ENCODE measurements at places on chromosomes 12 and 14. TPM values are rescaled to one million over a fixed set of nuclear protein-coding genes. Genes with fewer than 3 reads are reported as not detected.

Gene OASL
- 7.1 TPM for total RNA-seq

- no peak for DNase-seq
Measured at GRCh38 chr12:109255377-109255776, 53.7 kb downstream of the FOXN4 start.

- DNase-seq = no peak
Measured at GRCh38 chr12:101782273-101782731, 43.0 kb upstream of the SYCP3 start.

GRCh38 chr12:80415466-80415865 lies 28.6 kb upstream of the PTPRQ start:
- DNase-seq = no peak

DNA sequence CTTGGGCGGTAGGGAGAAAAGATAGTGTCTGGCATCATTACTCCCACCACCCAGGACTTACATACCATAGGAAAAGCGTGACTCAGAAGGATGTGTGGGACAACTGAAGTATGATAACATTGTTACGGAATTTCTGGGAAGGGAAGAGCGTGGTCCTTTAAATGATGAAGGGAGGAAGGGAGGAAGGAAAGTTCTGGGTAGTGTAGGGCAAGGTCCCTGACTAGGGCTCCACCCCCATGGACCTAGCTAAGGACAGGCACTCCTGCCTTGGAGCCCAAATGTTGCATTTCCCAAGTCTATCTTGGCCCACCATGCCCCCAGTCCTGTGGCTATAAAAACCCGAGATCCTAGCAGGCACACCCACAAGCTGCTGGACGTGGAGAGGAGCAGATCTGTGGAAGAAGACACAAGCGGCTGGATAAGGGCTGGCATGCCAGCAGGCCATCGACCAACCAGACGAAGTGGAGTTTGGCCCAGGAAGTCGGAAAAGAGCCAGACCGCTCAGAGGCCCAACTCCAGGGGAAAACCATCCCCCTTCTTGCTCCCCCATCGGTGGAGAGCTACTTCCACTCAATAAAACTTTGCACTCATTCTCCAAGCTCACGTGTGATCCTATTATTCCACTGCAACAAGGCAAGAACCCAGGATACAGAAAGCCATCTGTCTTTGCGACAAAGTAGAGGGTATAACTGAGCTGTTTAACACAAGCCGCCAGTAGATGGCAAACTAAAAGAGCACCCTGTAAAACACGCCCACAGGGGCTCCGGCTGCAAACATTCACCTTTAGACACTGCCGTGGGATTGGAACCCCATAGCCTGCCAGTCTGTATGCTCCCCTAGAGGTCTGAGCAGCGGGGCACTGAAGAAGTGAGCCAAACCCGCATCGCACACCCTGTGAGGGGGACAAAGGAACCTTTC lies 23.0 kb upstream of the RAB21 start:
- DNase-seq = no peak

- DNase-seq = no peak
Measured at GRCh38 chr14:59018978-59019377, 169.5 kb upstream of the DAAM1 start.

Gene GDF3
- not detected for total RNA-seq

Gene IPO8
- 65.5 TPM for total RNA-seq

Gene GON7
- total RNA-seq = 21.3 TPM

Gene ABCC9
- 5.9 TPM for total RNA-seq

Gene CCDC177
- not detected for total RNA-seq

GRCh38 chr14:70097576-70098249 lies 91.0 kb downstream of the SLC8A3 start:
- no peak for DNase-seq

DNA sequence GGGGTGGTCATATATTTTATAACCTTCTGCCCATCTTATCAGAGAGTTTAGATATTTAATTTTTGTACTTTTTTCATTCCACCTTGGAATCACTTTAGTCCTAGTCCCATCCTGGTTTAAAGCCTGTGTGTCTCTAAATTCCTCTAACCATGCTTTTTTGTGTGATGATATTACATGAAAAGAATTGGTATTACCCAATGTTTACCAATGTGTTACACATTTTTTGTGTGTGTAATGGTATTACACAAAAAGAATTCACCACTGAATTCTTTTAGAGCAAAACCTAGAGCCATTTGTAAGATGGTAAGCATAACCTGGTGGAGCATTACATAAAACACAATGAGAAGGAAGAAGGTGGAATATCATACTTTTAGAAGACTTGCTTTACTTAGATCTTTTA lies 77.5 kb downstream of the FAR2 start:
- no peak for DNase-seq

DNA sequence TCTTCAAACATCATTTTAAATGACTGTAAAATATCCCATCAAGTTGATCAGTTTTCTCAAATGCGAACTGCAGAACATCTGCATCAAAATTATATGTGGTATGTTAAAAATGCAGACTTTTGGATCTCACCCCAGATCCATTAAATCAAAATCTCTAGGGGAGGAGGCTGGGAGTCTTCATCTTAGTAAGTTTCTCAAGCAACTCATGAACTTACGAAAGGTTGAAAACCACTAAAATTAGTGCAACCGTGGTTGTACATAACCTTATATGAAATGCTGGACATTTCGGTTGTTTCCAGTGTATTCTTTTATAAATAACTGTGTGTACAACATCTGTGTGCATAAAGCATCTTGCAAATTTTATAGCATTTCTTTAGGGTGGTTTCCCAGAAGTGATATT lies 39.2 kb downstream of the ZFP36L1 start:
- no peak for DNase-seq

DNA sequence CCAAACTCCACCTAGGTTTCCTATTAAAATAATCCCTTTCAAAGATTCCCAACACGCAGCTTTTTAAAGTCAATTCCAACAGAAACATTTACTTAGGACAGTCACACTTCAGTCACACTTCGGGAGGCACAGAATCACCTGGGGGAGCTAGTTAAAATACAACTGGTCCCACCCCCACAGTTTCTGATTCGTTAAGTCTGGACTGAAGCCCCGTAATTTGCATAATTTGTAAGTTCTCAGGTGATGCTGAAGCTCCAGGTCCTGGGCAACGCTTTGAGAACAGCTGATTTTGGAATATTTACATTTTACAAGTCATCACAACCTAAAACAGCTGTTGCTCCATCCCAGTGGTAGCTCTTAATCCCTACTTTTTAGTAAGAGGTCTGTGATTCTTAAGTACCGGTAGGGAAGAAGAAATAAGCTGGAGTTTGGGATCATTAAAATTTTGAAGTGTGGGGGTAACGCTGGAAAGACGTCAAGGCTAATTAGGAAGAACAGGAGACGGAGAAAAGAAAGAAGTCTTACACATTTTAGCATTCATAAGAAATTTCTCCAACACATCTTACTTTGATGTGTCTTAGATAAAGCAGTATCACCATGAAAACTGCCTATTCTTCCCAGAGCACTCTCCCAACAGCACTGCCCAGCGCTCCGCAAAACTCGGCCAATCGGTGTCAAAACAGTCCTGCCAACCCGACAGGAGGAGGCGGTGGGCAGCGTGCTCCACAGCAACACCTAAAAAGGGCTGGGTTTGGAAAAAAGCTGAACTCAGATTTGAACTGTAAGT lies 1.1 kb downstream of the IPO8 start:
- peak; percentile 37 for DNase-seq

DNA sequence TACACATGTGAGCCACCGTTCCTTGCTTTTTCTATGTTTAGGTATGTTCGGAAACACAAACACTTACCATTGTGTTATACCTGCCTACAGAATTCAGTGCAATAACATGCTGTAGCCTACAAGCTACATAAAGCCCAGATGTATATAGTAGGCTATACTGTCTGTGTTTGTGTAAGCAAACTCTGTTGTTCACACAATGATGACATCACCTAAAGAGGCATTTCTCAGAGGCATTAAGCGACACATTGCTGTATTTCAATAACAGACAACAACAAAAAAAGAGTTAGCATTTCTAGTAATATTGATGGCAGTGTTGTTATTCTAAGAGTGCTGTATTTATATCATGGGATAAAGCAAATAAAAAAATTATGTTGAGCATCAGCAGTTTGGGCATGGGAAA lies 70.2 kb downstream of the MED13L start:
- no peak for DNase-seq

Gene TRHDE
- total RNA-seq = 5.7 TPM

DNA sequence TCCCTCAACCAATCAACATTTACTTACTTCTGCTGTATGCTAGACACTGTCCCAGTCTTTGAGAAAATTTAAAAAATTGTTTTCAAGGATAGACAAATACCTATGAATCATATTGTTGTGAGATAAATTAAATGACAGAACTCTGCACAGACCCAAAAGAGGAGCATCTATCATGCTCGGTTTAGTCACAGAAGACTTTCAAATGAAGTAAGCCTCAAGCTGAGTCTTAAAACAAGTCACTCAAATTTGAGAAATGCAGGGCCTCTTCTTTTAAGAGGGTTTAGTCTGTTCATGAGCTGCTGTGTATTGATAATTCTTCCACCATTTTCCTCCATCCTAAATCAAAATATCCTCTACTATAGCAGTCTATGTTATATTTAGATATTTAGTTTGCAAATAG lies 24.4 kb upstream of the COCH start:
- no peak for DNase-seq

DNA sequence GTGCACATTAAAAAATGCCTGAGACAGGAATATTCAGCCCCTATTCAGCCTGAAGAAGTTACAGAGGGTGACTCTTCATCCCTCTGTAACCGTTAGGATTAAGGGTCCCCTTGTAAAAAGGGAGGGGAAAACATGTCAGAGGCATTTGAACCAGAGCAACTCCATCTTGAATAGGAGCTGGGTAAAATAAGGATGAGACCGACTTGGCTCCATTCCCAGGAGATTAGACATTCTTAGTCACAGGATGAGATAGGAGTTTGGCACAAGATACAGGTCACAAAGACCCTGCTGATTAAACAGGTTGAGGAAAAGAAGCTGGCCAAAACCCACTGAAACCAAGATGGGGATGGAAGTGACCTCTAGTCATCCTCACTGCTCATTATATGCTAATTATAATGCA lies 19.9 kb upstream of the MDM1 start:
- DNase-seq = no peak

Gene TCP11L2
- 46.5 TPM for total RNA-seq

DNA sequence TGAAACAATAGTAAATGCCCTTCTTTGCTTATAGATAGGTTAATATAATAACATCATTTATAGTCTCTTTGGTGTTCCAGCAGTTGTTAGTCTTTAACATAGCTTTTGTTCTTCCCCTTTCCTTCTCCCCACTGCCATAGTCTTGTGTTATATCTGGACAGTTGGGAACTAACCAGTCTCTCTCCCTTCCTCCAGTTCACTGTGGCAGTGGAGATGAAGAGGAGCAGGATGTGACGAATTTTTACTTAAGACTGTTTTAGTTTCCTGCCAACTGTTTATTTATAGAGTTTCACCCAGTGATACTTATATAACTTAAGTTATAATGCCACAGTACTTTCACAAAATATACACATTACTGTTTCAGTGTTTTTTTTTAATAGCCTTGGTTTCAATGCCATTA lies 277.4 kb downstream of the PDZRN4 start:
- DNase-seq = no peak

Gene PPP1R36
- 7.1 TPM for total RNA-seq

- no peak for DNase-seq
Measured at GRCh38 chr12:122473543-122474323, 27.0 kb downstream of the ZCCHC8 start.

DNA sequence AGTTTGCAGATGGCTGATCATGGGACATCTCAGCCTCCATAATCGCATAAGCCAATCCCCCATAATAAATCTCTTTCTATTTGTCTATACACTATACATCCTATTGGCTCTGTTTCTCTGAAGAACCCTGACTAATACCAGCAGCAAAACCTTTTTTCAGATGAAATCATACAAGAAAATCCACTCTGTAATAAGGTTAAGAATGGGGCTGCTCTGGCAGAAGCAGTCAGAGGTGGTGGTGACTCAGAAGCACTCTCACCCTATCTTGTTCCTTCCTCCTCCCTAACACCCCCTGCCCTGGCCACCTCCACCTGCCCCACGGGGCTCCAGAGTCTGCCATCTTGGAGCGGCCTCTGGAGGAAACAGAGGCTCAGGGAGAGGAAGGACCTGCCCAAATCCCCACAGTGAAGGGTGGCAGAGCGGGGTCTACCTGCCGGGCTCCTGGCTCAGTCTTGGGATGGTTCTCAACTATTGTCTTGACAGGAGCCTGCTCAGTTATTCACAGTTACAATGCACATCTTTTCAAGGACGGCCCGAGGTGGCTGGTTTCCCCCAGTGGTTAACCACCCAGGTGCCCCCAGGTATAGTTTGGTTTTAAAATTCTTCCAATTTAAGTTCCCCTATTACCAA lies 109.3 kb upstream of the EVL start:
- no peak for DNase-seq

Gene TGM1
- total RNA-seq = 2.3 TPM

DNA sequence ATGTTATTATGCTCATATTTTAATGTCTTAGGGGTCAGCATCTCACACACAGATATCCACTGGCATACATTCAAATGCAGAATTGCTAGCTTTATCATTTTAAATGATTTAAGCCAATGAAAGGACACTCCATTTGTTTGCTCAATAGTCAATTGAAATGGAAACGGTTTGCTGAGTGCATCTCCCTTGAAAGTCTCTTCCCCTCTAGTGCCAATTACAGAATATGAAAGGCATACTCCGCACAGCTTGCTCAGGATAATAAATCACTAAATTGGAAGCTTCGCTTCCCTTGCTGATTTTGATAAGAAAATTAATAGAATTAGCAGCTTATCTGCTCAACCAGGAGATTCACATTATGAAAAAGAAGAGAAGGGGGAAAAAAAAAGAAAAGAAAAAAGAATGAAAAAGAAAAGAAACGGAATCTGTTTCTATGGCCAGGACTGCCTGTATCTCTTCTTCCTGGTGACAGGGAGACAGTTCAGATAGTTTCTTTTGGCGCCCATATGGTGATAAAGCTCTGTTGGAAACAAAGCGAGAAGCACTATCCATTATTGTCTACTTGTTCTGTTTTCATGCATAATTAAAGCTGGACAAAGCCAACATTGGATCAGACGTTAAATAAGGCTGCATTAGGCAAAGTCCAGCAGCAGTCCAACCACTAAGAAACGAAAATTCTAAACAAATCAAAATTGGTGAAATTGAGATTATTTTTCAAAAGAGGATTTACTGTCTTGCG lies 225.0 kb downstream of the GXYLT1 start:
- no peak for DNase-seq

GRCh38 chr12:116892349-116893140 lies 11.3 kb upstream of the HRK start:
- no peak for DNase-seq

Gene P2RX4
- 146 TPM for total RNA-seq

GRCh38 chr12:103494051-103494733 lies 1.6 kb downstream of the C12orf42 start:
- no peak for DNase-seq

Gene GRIP1
- 3.5 TPM for total RNA-seq

GRCh38 chr14:46381674-46382073 lies 269.9 kb downstream of the RPL10L start:
- DNase-seq = no peak

- DNase-seq = no peak
Measured at GRCh38 chr14:54562334-54562733, 4.6 kb upstream of the SAMD4A start.

Gene SLC6A13
- not detected for total RNA-seq

Gene LBHD2
- total RNA-seq = not detected

Data from left colon (tissue), 2 donors.